Colonic mucosa (tissue), 4 donors: ENCODE measurements at places on chromosomes 16 and 17. TPM values are rescaled to one million over a fixed set of nuclear protein-coding genes. Genes with fewer than 3 reads are reported as not detected.
A peak's percentile ranks its signal among the peaks of the same experiment; 100 is the strongest.

DNA sequence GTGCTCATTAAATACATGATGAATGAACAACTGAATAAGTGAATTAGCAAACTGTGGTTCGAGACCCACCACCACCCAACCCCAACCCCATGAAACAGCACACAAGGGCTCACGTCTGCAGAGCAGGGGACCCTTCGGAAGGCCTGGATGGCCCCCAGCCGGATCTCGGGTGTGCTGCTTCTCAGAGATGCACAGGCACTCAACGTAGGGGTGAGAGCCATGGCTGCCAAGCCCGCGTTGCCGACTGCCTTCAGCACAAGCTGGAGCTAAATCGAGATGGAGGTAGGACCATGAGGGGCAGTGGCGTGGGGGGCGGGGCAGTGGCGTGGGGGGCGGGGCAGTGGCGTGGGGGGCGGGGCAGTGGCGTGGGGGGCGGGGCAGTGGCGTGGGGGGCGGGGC lies 93.2 kb downstream of the LITAF start:
- no peak for DNase-seq

DNA sequence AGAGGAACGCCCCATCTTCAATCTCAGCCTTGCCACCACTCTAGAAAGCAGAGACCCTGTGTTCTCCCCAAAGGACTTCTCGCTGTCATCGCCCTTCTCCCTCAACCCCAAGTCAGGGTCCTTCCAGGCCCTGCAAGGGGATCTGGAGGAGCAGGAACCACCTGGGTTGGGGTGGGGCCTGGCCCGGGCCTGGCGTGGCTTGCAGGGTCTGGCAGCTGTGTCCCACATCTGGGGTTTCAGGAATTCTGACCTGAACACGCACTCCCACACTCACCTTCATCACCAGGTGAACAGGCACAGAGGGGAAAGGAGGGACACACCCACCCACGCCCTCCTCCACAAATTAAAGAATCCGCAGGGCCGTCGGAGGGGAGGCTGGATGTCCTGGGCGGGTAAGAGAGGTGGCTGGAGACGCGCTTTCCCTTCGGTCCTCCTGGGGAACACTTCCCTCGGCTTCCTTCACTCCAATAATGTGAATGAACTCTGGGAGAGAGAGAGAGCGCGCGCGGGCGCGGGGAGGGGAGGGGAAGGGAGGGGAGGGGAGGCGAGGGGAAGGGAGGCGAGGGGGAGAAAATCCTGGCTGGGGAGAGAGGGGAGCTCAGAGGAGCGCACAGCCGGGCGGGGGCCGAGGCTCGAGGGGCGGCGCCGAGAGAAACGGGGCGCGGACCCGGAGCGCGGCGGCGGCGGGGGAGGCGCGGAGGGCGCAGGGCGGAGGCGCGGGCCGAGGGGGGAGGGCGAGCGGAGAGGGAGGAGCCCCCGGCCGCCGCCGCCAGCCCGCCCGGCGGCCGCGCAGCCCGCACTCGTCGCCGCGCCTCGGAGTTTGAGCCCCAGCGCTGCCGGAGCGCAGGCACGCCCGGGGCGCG lies at the start of gene CACNG4:
Gene CACNG4 (plus strand): TSS at position 799 of the 863 bp plus-strand sequence. CDS start 205 bp downstream, outside the sequence.
- no peak for DNase-seq

DNA sequence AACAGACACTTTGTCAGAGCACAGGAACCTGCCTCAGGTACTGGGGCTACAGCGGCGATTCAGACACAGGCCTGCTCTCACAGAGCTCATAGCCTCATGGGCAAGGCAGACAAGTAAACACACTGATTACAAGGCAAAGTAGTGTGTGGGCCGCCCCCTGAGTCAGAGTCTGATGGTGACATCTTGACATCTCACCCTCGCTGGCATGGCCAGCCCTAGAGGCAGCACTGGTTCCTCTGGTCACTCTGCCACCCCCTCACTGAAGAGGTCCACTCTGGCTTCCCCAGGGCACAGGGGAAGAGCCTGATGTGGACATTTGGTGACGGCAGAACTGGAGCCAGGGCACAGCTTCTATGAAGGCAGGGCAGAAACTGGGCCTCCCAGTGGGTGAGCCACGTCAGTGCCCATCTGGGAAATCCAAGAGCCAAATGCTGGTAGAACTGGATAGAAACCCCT lies 32.9 kb upstream of the TOB1 start:
- no peak for DNase-seq

- DNase-seq = no peak
Measured at GRCh38 chr16:68365167-68365817, 54.5 kb downstream of the PRMT7 start.

GRCh38 chr16:46976550-46976949 lies 3.1 kb upstream of the DNAJA2 start:
- DNase-seq = peak; percentile 23

DNA sequence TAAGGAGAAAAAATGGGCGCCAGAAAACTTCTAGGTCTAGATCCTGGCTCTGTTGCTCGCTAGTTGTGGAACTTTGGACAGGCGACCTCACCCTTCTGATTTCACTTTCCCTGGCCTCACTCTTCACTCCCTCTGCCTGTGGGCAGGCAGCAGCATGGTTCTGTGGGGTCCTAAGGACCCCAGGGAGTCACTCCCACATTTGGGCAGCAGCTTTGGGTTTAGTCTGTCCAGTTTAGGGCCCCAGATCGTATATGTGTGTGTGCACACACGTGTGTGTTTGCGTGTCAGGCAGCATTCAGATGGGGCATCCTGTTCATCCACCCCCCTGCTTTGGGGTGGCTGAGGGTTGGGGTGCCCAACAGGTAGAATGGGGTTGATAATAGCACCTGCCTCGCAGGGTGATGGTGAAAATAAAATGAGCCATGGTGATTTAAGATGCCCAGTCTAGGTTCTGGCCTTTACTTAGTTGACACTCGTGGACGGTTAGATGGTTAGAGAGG lies 102.2 kb downstream of the RAB11FIP4 start:
- peak; percentile 57 for DNase-seq

- no peak for DNase-seq
Measured at GRCh38 chr16:30144917-30145316, 21.9 kb upstream of the MAPK3 start.

CLEC18A gene
- total RNA-seq = 4.2 TPM

CHRNE gene
- 1.1 TPM for total RNA-seq

HOXB1 gene
- not detected for total RNA-seq

CCL8 gene
- total RNA-seq = 5.9 TPM
